Renal cortical epithelial cell (primary cell): ENCODE measurements at places on chromosomes 1 and 21. TPM values are rescaled to one million over a fixed set of nuclear protein-coding genes. Genes with fewer than 3 reads are reported as not detected.

DNA sequence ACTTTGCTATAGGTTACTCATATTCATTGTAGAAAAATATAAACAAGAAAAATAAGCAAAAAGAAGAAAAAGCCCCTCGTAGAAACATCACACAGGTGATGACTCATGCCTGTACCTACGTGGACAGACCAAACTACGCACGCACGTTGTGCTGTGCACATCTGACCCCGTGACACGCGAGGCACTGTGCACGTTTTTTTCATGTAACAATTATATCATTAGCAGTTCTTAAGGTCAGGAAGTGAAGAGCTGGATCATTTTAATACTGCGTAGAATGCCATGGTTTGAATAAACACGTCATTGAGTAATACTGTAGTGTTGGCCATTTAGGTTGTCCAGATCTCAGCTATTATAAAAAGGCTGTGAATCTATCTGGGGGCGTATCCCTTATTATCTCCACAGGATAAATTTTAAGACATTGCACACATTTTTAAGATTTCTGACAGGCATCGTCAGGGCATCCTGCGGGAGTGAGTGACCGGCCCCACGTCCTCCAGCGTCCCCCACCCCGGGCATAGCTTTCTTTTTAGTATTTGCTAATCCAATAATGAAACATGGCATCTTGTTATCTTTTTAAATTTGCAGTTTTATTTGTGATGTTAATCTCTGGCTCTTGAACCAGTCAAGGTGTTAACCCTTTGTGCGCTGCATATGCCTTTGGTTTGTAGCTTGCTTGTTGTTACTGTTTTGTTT lies 23.4 kb upstream of the ADARB1 start:
- DNase-seq = no peak

The PCAT6 gene
- 0.40 TPM in 1 of 2 replicates, not detected in the other for total RNA-seq

The OR2W3 gene
- total RNA-seq = 0.15 TPM in 1 of 2 replicates, not detected in the other

DNA sequence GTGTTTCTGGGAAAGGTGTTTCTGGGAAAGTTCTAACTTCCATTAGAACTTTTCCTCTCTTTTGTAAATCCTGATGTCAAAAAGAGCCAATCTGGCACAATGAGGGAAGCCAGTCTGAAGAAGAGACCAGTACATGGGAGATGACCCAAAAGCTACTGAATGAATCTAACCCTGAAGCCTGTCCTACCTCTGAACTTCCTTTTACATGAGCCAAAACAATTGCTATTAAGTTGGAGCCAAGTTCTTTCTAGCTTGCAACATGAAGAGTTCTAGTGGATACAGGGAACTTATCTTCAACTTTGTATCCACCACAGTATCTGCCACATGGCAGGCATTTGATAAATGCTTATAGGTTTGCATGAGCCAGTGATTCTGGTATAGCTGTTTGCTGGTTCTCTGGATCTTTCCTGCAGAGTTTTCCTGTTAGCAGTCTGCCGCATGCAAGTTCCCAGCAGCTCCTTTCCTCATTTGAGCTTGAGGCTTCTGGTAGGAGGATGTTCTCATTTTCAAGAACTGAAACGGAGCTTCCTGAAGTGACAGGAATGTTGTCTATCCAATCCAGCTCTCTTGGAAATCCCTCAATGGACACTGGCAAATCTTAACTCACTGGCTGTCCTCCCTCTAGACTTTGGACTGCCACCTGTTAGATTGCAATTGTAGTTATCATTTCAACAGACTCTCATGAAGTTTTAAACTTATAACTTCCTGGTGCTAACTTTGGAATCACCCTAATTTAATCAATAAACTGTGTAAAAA lies 73.1 kb upstream of the LPGAT1 start:
- no peak for DNase-seq

The CFH gene
- 1.7 and 30.3 TPM in 2 replicates for total RNA-seq

The CR2 gene
- total RNA-seq = not detected in 2 replicates

DNA sequence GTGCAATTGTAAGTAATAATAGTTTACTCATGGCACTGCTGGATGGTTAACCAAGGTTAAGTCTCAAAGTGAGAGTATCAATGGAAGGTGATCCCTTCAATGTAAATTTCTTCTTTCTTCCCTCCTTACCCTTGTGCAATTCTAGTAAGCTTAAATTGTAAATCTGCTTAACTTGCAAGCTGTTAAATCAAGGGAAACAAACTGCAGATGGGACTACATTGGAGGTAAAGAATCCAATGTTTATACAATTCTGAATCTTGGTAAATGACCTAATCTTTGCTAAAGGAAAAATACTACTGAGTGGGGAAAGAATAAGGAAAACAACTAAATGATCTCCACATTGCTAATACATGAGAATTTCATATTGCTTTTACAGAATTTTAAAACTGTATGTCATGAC lies 6.7 kb upstream of the CD55 start:
- DNase-seq = no peak

The AGO4 gene
- total RNA-seq = 12.5 and 19.9 TPM in 2 replicates

DNA sequence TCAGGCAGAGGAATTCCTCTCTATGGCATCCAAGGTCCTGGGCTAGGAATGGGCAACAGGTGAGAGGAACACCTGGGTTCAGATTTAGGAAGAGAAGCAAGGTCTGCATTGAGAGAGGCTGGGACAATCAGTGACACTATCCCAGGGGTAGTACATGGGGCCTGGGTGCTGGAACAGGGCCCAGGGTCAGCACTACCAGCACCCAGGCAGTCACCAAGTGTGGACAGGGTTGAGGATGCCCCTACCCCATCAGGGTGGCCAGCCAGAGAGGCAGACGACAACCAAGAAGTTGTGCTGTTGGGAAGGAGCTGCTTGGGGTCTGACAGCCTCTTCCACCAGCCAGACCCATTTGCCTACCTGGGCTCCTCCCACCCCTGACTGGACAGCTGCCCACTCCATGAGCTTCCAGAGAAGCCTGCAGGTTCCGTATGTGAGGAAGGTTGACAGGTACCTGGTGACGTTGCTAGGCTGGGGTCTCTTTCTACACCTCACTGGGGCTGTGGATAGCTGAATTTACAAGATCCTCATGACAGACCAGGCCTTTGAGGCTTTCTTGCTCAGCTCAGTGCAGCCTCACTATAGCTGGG lies 13.9 kb downstream of the CYP4A11 start:
- no peak for DNase-seq

- no peak for DNase-seq
Observed at GRCh38 chr1:213982672-213983492, 4.9 kb upstream of the PROX1 start.

DNA sequence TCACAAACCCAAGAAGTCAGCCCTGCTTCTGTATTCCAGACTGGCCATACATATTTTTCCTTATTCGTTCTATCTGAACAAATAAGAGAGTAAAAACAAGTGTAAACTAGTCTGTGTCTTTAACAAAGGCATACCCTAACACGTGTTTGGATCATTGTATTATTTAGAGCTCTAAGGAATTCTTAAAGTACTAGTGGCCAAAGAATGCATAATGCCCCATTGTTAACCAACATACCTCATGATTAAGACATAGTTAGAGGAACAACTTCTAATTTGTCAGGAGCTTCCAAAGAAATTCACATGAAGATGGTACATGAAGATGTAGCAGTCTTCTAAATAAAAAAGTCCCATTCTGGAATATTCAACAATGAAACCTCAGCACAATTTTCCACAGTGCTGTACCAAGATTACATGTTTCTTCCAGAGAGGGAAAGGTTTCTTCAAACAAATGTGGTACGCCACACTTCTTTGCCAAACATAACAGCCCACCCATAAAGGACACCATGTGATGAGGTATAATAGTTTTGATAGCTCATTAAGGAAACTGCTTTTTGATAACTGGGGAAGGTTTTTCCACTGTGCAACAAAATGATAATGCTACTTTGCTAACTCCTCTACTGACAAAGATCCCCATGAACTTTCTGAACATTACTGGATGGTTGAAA lies 5.0 kb downstream of the PALMD start:
- DNase-seq = peak; percentile 73

- no peak for DNase-seq
Observed at GRCh38 chr1:3321559-3322449, 132.7 kb upstream of the ARHGEF16 start.

- DNase-seq = no peak
Observed at GRCh38 chr1:2528611-2528965, 1.5 kb downstream of the HES5 start.

The BLACAT1 gene
- 0.65 and 1.0 TPM in 2 replicates for total RNA-seq

DNA sequence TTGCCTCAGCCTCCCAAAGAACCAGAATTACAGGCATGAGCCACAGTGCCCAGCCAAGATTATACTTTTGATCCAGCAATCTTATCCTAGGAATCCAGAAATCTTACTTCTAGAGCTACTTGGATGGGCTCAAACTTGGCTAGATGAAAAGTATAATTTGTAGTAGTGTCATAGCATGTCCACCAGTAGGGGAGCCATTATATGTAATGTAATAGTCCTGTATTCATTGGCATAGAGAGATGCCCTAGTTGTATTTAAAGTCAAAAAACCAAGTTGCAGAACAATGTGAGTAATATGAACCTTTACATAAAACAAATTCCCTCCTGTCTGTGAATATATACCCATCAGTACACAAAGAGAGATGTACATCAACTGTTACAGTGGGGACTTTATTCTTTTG lies 83.9 kb downstream of the NOS1AP start:
- no peak for DNase-seq

GRCh38 chr21:32764186-32764585 lies 7.4 kb downstream of the PAXBP1 start:
- DNase-seq = no peak

- DNase-seq = no peak
Observed at GRCh38 chr1:228332797-228333738, 73.6 kb downstream of the TRIM11 start.

DNA sequence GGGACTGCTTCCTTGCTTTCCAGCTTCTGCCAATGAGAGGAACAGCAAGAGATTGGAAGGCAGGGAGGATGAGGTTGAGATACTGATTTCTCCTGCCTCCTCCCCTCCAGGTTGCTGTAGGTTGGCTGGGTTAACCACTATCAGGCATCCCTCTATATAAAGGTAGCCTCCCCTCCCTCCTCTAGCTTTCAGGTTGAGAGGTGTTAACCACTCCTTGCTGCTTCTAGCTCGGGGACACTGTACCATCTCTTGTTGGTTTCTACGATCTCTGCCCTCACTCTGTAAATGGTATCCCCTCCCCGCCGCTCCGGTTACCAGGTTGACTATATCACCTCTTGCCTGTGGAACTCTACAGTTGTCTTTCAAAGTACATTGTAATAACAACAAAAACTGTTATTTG lies 16.7 kb downstream of the LPAR3 start:
- DNase-seq = no peak
